ENCODE measurements at places on chromosomes 5 and 9.

- no peak for DNase-seq
Measured at GRCh38 chr9:130665431-130666392, 1.3 kb downstream of the PRDM12 start.

GRCh38 chr9:135536216-135536615, 9.7 kb upstream of the OBP2A start:
- no peak for DNase-seq

DNA sequence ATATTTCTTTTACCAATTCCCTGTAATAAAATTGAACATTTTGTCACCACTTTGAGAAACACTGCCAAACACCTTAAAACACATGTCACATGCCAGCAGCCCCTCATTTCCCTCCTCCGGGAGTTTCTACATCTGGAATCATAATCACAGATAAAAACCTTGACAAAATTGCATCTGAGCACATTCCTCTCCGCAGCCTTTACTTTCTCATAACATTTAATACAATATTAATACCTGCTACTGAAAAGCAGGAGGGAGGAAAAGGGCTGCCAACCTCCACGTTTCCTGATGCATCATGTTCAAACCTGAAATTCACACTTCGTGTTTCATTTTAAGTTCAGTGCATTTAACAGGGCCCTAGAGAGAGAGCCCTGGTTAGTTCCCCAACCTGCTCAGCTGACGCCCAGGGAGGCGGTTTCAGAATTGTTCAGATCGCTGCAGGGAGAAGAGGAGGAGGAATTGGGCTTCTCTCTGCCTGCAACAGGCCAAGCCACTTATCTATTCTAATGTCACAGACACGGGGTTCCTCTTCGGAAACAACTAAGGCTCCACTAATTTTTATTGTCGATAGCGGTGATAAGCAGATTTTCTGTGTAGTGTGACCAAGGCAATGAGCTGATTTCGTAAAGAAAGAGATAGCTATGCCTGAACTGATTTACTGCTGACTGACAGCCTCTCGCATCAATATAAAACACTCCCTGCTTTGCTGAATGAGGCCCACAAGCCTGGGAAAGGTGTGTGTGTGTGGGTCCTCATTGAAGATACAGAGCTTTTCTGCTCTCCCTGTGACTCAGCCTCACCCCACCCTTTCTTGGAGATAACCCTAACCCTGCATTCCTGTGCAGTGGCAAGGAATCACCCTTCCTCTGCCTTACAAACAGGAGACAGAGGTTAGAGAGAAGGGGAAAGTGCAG, 4.9 kb upstream of the LHX2 start:
- DNase-seq: no peak

- DNase-seq: no peak
Measured at GRCh38 chr5:170509348-170509660, 5.5 kb downstream of the KCNIP1 start.

DNA sequence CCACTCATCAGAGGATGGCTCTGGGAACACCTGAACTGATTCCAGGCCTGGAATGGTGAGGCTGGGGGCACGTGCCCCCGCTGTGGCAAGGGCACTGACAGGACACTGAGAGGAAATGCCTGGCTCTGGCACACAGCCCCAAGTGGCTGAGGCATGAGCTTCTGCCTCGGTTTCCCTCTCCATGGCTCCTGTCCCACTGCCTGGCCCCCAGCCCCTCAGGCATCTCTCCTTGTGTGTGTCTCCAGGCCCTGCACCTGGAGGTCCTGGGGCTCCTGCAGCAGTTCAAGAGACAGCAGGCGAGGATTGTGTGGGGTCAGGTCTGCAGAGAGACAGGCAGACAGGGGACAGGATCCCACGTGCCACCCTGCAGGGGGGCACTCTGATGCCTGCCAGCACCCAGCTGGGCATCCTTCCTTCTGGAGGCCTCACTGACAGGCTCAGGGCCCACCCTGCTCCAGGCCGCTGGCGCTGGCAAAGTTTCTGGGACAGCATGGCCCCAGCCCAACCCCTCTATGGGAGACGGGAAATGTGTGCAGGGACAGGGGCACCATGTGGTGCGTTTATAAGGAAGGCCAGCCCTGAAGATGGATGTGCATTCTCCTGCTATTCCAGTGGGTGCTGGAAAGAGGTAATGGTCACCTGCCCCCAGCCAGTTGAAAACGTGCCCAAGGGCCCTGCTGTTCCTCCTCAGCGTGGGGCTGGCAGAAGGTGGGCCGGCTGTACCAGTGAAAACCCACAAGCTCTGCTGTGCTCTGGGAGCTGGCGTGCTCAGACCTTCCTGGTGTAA, 66.0 kb downstream of the RASGEF1C start:
- DNase-seq: no peak

DNA sequence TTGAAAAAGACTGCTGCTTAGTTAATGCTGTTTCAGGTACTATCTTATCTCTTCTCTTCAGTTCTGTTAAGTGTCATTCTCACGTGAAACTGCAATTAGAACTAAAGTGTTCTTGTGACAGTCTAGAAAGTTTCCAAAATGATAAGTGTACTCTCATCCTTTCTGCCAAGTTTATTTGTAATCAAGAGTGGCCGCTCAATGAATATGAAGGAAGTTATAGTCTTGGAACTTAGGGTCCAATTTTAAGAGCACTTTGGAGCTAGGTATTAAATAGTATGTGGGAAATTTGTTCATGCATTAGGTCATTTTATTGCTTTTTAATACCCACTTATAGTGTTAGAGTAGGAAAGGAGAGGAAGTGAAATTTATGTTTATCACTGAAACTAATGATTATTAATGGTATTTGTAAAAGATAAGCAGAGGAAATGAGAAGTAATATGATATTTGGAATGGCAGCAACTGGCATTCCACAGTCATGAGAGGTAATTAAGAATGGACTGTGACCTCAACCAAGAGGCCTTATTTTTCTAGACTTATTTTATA, 20.4 kb downstream of the XRCC4 start:
- DNase-seq: no peak

GRCh38 chr5:127608077-127608660, 40.7 kb upstream of the CTXN3 start:
- no peak for DNase-seq

DNA sequence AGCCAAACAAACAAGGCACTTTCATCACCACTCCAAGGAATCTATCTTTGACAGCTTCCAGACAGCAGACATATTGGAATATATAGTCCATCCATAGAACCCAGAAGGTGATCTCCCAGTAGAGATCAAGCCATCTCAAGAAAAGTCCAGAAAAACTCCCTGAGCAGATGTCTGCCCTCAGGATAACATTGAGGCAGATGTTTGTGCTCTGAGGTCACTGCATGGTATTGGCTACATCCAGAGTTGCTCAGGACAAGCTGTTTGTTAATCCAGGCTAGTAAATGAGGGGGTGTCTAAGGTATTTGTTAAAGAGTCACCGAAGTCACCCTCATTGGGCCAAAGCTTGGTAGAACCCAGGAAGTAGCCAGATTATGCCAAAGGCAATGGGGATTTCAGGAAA, 556.3 kb upstream of the KLF4 start:
- DNase-seq: no peak

GRCh38 chr5:67190410-67190809, 6.2 kb downstream of the CD180 start:
- DNase-seq: no peak

DNA sequence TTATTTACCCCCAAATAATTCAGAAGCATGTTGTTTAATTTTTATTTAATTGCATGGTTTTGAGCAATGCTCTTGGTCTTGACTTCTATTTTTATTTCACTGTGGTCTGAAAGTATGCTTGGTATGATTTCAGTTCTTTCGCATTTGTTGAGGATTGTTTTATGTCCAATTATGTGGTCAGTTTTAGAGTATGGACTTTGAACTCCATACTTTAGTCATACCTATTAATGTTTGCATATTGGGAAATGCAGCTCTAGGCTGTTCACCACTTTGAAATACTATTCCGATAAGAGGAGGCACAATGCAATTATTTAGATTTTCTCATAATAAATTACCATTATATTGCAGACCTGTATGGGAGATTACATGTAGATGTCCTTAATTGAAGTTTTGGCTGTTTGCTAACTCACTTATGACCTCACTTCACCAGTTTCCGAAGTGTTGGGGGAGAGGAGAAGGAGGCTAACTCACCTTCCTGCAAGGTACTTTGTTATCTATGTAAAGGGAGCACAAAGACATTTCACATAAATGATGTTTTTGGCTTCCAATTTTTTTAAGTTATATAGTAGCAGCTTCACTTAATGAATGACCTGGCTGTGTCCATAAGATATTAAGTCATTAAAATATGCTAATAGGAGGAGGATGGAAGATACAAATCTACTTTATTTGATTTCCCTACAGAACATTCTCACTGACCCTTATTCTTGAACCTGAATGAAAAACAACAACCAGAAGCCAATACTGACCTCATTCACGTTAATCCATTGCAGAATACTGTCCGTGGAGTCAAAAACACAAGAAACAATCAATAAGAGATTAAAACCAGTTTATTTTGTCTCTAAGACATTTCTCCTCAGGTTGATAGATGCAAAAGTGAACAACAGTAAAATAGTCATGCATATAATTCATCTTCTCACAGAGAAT, 970.3 kb upstream of the ARRDC3 start:
- no peak for DNase-seq

DNA sequence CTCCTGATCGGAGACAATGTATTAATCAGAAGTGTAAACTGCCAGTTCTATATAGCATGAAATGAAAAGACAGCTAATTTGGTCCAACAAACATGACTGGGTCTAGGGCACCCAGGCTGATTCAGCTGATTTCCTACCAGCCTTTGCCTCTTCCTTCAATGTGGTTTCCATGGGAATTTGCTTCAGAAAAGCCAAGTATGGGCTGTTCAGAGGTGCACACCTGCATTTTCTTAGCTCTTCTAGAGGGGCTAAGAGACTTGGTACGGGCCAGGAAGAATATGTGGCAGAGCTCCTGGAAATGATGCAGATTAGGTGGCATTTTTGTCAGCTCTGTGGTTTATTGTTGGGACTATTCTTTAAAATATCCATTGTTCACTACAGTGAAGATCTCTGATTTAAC, 22.4 kb downstream of the IL7R start:
- no peak for DNase-seq

DNA sequence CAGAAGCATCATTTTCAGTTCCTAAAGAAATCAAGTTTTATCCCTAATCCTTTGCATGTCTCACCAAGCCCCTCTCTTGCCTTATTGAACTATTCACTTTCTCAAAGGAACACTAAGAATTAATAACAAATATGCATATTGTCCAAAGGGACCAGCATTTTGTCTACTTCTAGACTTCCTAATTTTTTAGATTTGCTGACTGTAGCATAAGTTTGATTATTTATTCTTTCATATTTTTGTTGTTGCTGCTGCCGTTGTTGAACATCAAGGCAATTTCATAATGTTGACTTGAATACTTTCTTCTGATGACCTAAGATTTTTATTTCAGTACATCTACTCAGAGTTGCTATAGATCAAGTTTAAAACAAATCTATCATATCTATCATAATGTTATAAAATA, 111.2 kb upstream of the HAPLN1 start:
- no peak for DNase-seq

GRCh38 chr9:84600739-84601138, 68.8 kb upstream of the NTRK2 start:
- DNase-seq: no peak

GRCh38 chr5:1445313-1445688, at the start of gene SLC6A3:
Gene SLC6A3 (minus strand): TSS chr5:1445440. CDS start chr5:1443197, 2,243 bp downstream.
- DNase-seq: peak; percentile 23

DNA sequence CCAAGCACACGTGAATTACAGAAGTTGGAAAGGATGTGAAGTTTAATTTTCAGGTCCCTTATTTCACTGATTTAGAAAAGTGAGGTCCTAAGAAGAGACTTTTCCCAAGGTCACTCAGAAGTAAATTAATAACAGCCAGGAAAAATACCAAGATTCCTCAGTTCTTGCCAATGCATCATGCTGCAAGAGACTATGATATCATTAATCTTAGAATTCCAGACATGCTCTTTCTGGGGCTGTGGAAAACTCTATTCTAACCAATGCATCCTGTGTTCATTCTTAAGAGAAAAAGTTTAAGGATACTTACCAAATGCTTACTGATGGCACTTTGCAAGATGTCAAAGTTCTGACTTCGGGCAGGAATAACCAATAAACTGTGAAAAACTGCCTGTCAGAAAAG, 42.8 kb downstream of the TEX10 start:
- DNase-seq: no peak

DNA sequence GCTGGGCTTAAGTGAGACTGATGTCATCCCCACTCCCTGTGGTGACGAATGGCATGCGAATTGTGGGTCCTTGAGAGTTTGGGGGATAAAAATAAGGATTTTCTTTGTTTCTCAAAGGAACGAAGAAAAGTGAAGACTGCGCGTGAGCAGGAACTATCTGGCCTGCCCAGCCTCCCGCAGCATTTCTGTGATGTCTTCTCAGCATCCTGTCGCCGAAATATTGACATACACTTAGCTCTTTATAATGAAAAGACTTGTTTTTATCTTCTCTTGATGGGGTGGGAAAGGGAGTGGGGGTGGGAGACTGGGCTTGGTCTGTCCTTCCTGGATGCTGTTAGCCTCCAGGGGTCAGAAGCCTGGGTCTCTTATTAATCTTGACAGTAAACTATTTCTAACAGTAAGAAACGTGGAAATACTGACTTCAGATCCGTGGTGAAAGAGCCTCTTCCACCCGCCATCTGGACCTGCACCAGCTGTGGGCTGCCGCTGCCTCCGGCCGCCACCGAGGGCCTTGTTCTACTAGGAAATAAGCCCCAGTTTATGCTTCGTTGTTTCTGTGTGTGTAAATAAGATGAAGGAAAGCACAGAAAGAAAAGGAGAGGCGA, 239.6 kb downstream of the FANCC start:
- DNase-seq: no peak

- DNase-seq: peak; percentile 36
Measured at GRCh38 chr5:32942225-32942989, 231.3 kb downstream of the NPR3 start.

DNA sequence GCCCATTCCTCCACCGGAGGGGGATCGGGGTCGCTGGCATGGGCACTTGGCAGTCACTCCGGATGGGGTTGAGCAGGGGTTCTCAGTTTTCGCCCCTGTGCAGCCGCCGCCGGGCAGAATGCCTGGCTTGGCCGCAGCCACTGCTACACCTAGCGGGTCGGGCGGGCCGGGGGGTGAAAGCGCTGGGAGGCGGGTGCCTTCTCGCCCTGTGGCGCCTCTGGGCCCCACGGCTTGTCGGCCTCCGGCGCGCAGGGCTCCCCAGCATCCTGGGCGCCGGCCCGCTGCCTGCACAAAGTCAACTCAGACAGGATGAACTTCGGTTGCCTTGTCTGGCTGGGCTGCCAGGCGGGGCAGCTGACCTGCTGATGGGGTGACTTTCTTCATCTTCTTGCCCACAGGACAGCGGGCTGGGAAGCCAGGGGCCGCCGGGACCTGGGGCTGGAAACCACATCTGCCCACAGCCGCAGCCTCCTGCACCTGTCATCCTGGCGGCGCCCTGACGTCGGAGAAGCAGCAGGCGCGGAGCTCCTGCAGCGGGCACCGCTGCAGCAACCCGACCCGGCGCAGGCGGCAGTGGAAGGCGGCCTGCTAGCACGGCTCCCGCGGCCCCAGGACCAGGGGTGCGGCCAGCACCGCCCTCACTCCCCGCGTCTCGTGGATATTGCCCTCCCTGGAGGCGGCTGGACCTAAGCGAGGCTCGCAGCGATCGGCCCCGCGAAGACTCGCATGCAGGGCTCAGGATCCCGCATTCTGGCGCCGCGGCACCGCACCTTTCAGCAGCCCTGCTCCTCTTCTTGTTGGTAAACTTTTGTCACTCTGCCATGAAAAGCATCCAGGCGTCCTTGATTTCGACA, 1.3 kb upstream of the ANKRD18A start:
- no peak for DNase-seq

Data from NT2/D1 (cell line).